ENCODE measurements at places on chromosomes 12 and 14.
A peak's percentile ranks its signal among the peaks of the same experiment; 100 is the strongest.

- no peak for DNase-seq
Measured at GRCh38 chr14:105578070-105578469, 51.7 kb downstream of the TMEM121 start.

- DNase-seq, result no peak
Measured at GRCh38 chr14:50013198-50013918, 103.0 kb downstream of the VCPKMT start.

DNA sequence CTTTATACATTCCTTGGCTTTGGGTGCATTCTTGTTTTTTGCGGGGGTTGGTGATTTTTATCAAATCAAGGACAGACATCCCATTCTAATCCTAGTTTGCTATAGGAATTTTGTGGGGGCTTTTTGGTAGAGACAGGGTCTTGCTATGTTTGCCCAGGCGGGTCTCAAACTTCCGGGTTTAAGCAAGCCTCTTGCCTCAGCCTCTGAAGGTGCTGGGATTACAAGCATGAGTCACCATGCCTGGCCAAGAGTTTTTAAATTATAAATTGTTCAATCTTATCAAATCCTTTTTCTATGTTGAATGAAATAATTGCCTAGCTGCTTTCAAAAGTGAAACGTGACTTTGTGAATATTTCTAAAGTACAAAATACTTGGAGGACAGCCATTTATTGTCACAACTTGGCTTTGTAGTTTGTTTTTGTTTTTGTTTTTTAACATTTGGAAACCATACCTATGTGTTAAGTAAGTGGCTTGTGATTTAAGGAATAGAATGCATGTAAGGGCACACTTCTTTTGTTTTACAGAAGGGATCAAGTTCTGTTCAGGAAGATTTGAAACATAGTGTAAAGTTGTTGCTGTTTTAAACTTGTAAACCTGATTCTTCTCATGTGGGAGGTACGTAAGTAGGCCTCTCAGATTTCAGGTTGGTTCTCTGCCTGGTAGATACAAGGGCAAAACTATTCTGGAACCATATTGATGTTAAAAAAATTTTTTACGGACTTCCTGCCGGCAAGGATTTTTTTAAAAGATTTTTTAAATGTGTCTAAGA lies 13.4 kb downstream of the MARK3 start:
- DNase-seq, result no peak

DNA sequence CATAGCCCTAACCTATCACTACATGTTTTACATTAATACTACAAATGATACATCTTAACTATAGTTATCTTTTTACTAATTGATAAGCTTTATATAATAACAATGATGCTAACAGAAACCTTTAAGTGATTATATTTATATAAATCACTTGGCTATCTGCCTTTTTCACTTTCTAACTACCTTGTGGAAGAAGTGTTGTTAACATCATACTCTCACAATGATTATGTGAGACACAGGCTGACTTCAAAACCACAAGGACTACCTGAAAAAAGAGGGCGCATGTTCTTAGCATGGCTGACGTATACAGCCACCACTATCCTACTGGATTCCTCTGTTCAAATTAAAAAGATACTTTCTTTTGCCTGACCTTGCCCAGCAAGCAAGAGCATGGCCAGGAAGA lies 135.3 kb upstream of the SOX5 start:
- DNase-seq, result no peak

- DNase-seq, result no peak
Measured at GRCh38 chr12:51898937-51899336, 8.4 kb upstream of the ACVRL1 start.

- no peak for DNase-seq
Measured at GRCh38 chr14:65940056-65940735, 527.7 kb downstream of the FUT8 start.

DNA sequence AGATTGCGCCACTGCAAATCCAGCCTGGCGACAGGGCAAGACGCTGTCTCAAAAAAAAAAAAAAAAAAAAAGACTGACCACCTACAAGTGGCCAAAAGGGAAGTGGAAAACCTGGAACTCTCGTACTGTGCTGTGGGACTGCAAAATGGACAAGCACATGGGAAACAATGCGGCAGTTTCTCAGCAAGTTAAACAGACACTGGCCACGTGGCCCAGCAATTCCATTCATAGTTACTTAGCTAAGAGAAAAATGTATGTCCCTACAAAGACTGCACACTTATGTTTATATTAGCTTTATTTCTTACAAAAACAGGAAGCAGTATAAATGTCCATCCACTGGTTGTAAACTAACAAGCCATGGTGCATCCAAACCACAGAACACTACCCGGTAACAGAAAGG lies 5.6 kb downstream of the CHFR start:
- no peak for DNase-seq

GRCh38 chr12:41365653-41366171 lies 177.6 kb downstream of the PDZRN4 start:
- DNase-seq, result no peak

DNA sequence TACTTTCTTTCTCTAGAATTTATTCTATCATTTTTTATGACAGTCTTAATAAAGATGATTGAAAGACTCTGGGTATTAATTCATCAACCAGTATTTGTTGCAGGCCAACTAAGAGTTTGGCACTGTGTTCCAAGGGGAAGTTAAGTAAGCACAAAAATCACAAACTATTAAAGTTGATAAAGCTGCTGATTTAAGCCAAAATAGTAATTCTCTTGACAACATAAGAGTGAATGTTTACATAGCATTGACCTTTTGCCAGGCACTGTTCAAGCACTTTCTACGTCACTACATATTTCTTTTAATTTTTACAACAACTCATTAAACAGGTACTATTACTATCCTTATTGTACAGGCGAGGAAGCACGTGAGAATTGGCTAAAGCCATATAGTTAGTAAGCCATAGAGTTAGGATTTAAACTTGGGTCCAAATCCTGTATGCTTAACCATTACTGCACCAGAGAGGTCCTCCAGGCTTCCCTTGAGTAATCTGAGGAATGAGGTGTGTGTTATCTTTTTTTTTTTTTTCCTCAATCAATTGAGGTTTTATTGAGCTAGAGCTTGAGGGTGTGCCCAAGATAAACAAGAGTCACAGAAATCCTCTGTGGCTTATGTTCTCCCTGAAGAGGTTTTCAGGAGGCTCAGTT lies 1009.6 kb downstream of the DIO2 start:
- DNase-seq, result no peak

- no peak for DNase-seq
Measured at GRCh38 chr12:8911606-8912268, 2.6 kb upstream of the PHC1 start.

DNA sequence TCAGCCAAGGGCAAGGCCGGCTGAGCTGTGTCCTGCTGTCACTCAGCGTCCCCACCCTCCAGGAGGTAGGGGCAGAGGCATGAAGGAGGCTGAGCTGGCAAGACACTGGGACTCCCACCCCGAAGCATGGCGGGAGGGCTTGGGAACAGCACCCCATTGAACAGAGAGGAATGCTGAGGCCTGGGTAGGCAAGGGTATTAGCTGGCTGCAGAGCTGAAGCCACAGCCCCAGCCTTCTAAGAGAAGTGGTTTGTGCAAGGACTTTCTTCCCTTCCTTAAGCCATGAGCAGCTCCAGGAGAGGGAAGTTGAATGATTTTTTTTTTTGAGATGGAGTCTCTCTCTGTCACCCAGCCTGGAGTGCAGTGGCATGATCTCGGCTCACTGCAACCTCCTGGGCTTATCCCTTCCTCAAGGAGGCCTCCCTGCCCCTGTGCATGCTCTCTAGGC lies 6.6 kb upstream of the CFAP73 start:
- no peak for DNase-seq

DNA sequence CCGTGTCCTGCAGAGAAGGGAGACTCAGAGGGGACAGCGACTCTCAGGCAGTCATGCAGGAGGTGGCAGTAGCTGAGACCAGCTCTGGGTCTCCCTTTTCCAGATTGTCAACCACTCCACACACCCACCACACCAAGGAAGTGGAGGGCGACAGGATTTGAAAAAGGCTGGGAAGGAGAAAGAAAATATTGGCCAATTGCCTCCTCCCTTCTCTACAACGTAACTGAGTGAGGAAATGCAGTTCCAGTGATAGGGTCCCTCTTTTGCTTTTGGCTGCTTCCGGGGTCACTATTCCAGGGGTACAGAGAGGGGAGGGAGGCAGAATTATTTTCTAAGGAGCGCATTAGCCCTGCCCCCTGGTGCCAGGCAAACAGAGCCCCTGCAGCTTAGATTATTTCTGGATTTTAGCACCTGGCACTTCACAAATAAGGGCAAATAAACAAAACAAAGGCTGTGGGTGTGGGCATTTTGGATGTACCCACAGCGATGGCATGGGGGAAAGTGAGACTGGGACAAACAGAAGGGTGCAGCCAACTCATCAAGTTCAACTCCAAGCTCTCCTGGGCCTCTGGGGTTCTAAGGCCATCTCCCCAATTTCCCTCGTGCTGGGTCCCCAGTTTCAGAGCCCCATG lies 20.4 kb downstream of the ASB2 start:
- no peak for DNase-seq

DNA sequence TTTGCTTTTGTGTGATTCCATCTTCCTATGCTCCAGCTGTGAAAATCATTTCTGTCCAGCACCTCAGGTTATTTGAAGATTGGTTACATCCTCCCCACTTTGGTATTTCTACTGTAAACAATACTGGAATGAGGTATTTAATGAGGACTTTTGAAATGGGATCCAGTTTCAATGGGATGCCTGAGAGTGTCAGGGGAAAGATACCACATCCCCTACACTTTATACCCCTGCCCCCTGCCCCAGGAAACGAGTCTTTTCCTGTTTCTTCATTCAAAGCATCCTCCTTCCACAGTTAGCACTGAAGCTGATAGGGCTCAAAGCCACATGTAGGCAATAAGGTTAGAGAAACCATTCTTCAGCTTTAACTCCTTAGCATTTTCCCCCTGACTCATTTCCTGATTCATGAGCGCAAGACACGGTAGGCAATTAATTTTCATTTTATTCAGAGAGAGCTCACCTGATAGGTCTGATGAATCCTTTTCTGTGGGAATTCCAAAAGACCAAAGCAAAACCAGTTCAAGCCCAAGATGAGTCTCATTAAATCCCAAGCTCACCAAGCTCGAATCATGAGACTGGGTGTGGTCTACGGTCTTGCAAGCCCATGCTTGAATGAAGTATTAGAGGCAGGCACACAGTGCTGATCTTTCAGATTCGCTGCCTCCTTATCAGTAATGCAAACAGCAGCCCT lies 143.6 kb upstream of the CRY1 start:
- no peak for DNase-seq

DNA sequence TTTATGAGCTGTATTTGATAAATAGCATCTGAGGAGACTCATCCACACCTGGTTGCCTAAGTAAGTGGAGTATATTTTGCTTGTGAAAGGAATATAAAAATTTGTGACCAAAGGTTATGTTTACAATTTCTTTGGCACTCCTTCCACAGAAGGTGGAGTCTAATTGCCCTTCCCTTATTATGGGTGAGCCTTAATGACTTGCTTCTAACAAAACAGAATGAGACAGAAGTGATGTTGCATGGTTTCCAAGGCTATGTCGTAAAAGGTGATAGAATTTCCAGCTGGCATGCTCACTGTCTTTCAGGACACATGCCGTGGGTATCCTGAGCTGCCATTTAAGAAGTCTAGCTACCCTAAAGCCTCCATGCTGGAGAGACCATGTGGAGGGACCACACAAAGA lies 116.8 kb upstream of the ABCD2 start:
- DNase-seq, result no peak

GRCh38 chr14:71933001-71933587 lies 865 bp downstream of the RGS6 start:
- DNase-seq, result peak; percentile 21

GRCh38 chr12:61272441-61272840 lies 987.8 kb upstream of the USP15 start:
- DNase-seq, result no peak

DNA sequence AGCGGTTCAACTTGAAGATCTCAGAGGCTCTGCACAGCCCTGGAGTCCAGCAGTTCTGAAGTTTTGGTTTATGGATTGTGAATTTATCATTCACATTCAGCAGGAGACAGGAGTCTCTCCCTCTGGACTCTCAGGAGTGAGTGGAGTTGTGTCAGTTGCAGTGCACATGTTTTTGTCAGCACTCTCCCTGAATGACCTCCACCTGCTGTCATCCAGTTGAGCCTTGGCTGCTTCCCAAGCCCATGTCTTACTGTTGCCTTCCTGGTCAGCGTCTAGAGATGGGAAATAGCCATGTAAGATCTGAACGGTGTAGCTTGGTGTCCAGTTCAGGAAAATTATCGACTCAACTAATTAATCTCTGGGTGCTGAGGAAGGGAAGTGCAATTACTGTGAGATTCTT lies 133.2 kb downstream of the PRKCH start:
- no peak for DNase-seq

- no peak for DNase-seq
Measured at GRCh38 chr12:94091624-94092023, 56.8 kb upstream of the PLXNC1 start.

DNA sequence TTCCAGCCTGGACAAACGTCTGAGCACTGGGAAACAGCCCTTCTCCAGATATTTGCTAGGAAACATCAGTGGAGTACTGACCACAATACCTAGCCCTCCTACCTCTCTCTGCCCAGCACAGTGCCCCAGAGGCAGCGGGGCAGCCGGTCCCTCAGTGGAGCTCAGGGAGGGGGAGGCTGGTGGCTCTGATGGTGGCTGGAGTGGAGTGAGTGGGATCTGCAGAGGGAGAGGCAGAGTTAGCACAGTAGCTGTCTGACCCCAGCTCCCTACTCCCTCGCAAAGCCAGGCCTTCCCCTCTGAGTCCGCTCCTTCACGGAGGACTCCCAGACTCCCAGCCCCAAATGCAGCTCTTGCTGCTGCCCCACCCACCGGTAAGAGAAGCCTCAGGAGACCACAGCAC lies 30.0 kb downstream of the NCKAP5L start:
- no peak for DNase-seq

- no peak for DNase-seq
Measured at GRCh38 chr12:93139028-93139665, 210.1 kb upstream of the EEA1 start.

- no peak for DNase-seq
Measured at GRCh38 chr12:94128280-94128679, 20.1 kb upstream of the PLXNC1 start.

DNA sequence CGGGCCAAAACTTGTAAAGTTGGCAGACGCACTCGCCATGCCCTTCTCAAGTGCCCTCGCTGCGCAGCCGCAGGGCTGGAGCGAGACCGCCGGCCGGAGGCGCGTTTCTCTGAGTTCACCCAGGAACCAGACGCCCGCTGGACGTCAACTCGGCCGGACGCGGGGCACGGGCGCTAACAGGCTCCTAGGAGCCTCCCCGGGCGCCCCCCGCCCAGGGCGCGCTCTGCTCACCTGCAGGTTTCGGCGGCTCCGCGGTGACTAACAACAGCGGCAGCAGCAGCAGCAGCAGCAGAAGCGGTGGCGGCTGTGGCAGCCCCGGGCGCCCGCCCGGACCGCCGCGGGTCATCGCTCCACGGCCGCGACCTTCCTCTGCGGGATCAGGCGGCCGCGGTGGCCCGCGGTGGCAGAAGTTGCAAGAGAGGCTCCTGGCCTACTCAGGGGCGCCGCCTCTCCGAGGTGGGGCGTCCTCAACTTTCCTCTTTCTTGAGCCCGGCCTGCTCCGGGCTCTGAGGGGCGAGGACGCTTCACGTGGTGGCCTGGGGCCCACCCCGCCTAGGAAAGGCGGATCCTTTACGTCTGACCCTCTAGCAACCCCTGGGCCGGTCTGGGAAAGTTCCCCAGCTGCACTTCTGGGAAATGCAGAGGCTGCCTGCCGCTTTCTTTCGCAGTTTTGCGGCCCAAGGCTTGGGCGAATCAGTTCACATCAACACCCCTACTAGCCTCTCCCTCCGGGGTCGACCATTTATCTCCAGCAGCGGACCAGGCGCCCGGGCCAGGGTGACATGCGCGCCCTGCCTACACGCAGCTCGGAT lies at the start of gene PLBD1:
Gene PLBD1, minus strand, starts transcription at position 533 of the 812 bp plus-strand sequence. Its CDS starts 187 bp downstream, at position 346.
- DNase-seq, result no peak

- no peak for DNase-seq
Measured at GRCh38 chr14:100590726-100591452, 3.7 kb upstream of the BEGAIN start.

- no peak for DNase-seq
Measured at GRCh38 chr14:105333613-105334364, 19.2 kb downstream of the PACS2 start.
